ENCODE measurements at places on chromosomes 6 and 20.

DNA sequence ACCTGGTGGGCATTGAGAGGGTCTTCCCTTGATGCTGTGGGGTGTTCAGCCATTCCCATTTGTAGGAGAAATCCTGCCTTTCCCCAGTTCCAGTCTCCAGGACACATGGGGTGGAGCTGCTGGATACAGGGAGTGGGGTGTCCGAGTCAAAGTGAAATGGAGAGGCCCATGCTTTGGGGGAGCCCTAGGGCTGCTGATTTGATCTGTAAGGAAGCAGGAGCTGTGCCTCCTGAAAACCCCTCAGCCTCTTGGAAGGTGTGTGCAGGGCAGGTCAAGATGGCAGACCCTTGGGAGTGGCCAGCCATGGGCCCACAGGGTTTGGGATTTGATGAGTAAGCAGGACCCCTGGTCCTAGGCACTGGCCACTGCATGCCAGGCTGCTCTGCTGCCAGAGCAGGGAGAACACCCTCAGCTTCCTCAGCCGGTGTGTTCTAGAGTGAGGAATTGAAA, 82.0 kb downstream of the SERAC1 start:
- DNase-seq: no peak

- no peak for DNase-seq
These were observed 10.8 kb downstream of the GSTA4 start for GRCh38 chr6:52984247-52984646.

DNA sequence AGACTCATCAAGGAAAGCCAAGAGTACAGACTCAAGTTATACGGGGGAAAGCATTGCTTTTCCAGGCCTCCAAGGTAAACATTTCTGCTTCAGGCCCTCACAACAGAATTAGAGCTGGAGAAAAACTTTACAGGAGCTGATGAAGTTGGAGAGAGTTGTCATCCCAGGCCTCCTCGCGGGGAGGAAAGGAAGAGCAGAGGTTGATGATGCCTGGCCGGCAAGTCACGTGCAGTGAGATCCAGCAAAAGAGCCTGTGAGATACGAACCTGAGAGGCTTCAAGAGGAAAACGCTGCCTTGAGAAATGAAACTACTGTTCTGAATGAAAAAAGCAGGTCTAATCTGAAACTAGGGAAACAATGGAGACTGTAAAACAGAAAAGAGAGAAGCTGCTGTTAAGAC, 122.9 kb downstream of the FAM120B start:
- DNase-seq: no peak

DNA sequence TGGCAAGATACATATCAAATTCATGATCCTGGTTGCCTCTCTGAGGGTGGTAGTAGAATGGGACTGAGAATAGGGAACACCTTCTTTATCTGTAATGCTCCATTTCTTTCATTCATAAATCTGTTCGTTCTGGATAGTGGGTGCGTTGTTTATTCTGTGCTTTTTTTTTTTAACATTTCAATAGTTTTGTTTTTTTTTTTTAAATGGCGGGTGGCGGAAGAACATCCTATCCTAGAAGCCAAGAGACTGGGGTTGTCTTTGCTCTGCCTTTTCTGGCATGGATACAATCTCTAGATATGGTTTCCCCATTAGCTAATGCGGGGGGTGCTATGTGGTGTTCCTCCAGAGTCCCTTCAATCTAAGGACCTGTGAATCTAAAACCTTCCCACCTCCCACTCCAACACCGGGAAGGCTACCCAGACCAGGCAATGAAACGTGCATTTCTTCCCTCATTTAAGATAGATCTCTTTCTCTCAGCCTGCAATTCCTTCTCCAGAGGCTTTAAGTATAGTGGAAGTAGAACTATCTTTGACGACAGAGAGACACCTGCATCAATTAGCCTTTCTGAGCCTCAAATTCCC, 883 bp upstream of the CCDC28A start:
- DNase-seq: no peak

- DNase-seq: no peak
These were observed 316.6 kb downstream of the RFPL4B start for GRCh38 chr6:112663698-112664097.

GRCh38 chr20:39133201-39133600, 171.1 kb downstream of the DHX35 start:
- DNase-seq: no peak

DNA sequence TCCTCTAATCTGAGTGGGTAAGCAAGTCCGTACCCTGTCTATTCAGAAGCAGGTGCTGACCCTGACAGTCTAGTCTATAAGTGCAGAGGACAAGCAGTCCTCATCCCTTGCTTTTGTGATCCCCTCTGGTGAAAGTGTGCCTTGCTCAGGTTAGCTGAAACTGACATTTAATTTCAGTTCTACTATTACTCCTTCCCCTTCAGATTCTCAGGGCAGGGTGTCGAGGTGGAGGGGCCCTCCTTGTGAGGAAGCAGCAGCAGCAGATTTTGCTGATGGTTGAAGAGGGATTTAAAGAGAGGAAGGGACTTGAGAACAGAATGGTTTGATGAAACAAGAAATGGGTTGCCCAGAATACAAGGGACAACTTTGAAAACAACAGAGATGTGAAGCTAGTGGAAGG, 309.3 kb downstream of the CLIC5 start:
- DNase-seq: no peak

DNA sequence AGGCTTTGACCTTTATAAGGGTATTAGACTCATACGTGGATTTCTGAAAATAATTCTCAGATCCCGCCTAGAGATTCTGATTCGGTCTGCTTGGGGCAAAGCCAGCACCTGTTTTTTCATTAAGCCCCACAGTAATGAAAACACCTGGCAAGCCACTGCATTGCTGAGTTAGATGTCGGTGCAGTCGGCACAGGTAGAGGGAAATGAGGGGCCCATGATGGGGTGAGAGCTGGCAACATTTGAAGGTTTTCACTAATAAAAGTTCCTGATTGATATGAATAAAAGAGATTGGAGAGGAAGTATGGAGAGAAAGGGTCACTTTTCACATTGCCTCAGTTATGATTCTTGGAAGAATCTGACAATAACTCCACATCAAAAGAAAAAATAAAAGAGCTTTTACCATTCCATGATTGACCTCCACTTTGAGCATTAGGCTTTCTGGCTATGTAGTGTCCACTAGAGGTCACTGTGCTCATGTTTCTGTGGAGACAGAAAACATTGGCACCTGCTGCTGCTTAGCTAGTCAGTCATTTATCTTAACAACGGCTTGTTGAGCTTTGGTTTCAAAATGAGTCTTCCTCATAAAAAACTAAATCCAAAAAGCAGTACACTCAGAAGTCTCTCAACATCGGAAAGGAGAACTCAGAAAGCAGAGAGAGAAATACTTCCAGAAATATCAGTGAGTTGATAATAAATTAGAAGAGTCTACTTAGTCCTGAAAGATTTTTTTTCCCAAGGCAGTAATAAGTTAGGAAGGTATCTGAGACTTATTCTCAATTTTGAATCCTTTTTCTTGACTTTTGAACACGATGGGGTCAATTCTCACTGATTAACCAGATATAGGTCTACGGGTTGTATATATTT, 53.3 kb upstream of the KLHL31 start:
- DNase-seq: no peak

DNA sequence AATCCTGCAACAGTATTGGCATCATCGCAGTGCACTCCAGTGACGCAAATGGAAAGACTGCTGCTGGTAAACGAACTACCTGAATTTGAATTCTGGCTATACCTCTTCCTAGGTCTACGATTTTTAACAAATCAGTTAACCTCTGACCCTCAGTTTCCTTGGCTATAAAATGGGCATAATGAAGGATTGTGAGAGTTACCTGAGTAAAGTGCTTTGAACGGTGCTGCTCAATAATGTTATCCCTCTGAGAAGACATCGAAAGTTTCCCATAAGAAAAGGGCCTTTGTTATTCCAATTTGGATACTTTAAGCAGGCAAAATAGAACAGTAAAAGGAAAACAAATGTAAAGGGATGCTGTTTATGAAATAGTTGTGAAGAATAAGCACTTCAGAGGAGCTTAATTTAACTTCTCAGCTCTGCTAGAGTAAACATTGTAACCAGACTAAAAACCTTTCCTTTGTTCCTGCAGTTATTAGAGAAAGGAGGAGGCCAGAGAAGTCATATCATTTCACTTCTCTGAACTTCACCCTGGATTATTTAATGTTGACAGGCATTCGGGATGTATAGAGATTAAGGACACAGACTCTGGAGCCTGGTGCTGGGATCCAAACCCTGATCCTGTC, 5.8 kb downstream of the SGK1 start:
- DNase-seq: no peak

GRCh38 chr6:143536461-143536865, 24.9 kb upstream of the FUCA2 start:
- peak; percentile 91 for DNase-seq

DNA sequence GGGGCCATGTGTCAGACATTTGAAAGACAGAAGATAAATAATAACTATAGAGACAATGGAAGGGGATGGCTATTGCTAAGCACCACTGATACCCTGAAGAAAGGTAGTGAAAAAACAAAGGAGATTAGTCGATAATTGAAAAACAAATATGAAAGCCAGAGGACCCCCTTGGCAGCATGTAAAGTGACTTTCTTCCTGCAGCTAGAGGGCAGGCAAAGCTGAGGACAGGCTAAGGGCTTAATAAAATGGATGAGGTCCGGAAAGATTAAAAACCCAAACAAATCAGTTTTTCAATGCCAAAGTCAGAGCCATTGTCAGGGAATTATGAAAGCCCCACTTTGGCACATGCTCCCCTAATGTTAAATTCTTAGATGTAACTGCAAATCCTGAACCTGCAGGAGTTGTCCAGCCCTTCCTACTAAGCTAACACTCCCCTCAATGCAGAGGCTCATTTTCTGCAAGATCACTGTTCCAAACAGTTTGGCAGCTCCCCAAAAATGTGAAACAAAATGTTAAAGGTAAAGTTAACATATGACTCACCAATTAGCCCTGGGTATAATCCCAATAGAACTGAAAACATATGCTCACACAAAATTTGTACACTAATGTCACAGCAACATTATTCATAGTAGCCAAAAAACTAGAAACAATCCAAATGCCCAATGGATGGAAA, 1177.9 kb downstream of the GRIK2 start:
- DNase-seq: no peak

DNA sequence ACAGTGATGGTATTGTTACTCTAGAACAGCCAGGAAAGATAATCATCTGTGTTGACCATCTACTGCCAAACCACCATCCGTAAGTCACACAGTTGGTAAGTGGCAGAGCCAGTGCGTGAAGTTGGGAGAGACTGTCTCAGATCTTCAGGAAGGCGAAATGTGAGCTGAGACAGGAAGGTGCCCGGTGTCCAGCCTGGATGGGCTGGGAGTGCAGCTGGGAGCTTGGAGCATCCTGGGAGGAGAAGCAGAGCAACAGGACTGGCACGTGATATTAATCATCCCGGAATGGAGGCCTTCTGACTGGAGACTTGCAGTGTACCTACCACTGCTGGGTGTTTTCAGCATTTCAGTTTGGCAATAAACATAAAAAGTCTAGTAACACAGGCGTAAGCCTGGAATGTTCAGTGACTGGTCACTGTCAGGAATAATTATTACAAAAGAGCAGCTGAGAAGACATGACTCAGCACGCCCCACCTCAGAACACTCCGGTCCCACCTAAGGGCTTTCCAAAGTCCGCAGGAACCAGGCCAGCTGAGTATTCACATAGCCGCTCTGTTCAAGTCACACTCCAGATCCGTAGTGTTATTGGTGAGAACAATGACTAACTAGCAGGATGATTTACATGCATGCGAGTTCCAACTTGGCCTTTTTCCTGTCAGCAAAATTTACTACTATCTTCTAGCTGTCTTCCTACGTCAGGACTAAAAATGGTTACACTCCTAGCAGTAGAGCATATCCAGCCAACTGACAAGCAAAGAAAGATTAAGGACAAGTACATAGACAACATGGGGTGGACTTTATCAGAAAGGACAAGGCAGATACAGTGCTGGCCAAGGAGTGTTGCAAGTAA, 45.1 kb upstream of the PNRC1 start:
- DNase-seq: no peak

DNA sequence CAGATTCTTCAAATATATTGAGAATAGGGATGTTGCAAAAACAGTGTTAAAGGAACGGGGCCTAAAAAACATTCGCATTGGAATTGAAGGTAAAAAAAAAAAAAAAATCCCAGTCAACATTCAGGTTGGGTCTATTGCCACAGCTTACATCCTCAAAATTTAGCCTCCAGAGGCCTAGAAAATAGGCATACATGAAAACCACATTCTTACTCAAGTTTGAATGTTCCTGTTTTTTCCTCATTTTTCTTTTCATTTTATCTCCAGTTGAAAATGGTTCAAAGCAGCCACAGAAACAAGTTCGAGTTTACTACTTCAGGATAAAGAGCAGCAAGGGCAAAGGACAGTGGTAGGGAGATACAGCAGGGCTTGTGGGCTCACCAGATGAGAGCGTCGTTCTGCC, 41.9 kb downstream of the KCTD20 start:
- DNase-seq: no peak

DNA sequence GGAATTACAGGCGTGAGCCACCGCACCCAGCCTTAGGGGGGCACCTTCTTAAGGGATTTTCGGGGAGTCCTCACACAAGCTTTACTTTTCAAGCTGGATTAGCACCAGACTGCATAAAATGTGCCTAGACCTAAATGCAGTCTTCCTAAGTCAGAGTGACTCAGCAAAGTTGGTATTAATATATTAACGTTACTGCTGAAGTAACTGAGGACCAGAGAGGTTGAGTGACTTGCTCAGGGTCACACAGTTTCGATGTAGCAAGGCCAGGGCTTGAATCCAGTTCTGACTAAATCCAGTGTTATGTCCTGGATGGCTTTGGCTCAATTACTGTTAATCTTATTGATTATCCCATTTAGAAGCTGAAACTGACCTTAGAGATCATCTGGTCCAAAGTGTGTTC, 13.4 kb downstream of the EDEM2 start:
- DNase-seq: no peak

GRCh38 chr6:162371121-162371520, 356.4 kb downstream of the PRKN start:
- DNase-seq: no peak

DNA sequence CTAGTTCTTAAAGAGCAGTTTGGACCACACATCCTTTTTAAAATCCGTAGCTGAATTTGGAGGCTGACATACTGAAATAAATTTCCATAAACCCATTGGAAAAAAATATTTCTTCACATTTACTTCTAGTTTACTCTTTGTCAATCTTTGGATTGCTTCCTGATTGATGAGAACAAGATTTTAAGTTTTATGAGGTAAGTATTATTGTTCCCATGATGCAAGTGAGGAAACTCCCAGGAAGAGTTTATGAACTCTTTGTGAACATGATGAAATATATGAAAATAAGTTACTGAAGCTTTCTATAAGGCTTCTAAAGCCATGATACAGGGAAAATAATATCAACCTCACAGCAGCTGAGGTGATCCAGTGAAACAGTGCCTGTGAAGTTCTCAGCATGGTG, 320.0 kb downstream of the GJA1 start:
- DNase-seq: no peak

GRCh38 chr20:52889225-52889624, 82.9 kb upstream of the TSHZ2 start:
- DNase-seq: no peak

All from spleen (tissue), 13 donors.